ENCODE measurements at places on chromosomes 4 and X.

- no peak for ATAC-seq
Measured at GRCh38 chr4:88217169-88217568, 58.7 kb upstream of the ABCG2 start.

DNA sequence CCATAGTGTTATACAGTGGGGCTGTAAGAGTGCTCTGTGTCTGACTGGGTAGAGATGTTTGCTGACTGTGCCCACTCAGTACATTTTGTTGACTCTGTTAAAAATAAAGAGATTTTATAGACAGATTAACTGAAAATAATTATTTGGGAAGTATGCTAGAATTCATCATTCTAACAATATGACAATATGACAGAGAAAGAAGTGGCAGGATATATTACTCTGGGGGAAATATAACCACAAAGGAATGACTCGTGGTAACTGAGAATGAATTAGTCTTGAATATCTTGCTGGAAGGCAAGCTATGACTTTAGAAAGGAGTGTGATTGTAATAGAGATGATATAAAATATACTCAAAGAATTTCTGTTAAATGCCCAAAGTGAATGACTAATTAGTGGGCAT is 46.8 kb downstream of the TMEM165 start:
- no peak for ATAC-seq

GRCh38 chr4:10721616-10722015 is 37.0 kb upstream of the CLNK start:
- no peak for ATAC-seq

GRCh38 chrX:72146527-72146926 is 14.8 kb upstream of the RTL5 start:
- ATAC-seq, result no peak

GRCh38 chr4:139167774-139168444 is 9.1 kb downstream of the ELF2 start:
- no peak for ATAC-seq
